ENCODE measurements at places on chromosomes 12 and 14.

- DNase-seq: no peak
Measured at GRCh38 chr12:12859690-12860089, 31.7 kb upstream of the GPRC5A start.

DNA sequence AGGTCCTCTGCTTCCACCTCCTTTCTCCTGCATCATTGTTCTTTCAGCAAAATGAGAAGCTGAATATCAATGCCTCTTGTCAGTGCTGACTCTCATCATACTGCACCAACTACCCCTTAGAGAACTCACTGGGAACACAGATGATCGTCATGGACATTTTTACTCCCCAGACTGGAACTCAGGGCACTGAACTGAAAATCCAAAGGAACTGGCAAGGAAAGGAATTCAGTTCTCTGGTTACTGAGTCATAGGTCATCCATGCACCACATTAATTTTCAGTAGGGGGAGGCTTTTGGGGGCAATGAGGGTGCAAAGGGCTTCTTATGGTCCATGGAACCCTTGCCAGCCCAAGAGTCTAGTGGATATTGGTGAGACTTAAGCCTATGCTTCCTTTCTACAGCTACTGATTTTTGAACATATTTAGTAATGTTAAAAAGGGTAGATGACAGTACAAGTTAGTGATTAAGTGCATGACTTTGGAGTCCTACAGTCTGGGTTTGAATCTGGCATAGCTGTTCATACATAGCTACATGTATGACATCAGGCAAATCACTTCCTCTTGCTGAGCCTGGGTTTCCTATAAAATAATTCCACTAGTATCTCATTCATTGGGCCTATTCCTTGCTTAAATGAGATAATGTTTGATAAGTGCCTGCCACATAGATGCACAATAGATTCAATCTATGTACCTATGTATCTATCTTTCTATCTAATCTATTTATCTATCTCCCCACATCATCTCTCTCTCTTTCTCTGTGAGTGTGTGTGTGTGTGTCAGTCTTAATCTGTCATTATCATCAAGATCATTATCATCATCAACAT is 29.2 kb downstream of the BBS10 start:
- no peak for DNase-seq

DNA sequence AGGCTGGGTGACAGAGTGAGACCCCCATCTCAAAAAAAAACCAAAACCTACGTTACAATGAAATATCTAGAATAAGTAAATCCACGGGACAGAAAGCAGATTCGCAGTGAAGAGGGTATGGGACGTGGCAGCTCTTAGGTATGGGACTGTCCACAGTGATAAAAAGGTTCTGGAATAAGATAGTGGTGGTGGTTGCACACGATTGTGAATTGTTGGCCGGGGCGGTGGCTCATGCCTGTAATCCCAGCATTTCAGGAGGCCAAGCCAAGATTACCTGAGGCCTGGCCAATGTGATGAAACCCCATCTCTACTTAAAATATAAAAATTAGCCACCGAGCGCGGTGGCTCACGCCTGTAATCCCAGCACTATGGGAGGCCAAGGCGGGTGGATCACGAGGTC is 76.3 kb downstream of the KDM2B start:
- no peak for DNase-seq

- DNase-seq: no peak
Measured at GRCh38 chr12:96242597-96242996, 48.4 kb downstream of the ELK3 start.

DNA sequence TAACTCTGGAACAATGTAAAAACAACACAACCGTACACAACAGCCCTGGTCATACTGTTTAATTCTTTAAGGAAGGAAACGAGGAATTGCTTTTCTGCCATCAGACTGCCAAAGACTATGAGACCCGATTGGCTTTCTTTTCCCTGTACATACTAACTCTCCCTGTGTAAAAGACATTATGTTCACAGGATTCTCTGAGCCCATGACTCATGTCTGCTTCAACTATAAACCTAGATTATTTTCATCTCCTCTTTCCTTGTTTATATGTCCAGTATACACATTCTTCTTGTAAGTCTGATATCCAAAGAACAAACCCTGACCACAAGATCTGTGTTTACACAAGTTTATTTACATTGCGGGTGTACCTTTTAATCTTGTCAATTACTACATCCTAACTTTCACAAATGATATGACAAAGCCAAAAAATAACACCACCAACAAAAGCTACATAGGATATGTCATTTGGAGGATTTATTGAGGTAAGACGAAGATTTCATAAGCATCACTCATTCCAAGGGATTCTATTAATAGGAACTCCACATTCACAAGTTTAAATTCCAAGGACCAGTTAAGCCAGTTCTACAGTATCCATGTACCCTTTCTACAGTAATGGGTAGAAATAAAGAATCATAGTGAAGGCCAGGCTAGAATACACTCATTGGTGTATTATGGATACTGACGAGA is 67.3 kb downstream of the STXBP6 start:
- DNase-seq: no peak

- no peak for DNase-seq
Measured at GRCh38 chr14:75200451-75200850, 24.0 kb upstream of the TMED10 start.

DNA sequence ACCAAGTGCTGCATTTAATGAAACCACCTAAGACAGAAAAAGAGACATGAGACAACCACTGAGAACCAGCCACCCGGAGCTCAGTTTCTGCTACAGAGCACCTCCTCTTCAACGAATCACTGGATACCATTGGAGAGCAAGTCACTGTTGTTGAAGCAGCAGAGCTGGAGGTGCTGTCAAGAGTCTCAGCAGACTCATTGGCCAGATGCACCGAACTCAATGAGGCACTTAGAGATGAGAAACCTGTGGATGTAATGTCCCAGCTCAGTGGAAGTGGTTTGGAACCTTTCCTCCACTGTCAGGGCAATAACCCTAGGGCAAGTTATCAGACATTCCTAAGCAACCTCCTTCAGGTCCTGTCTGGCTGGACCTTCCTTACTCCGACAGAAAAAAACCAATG is 13.1 kb downstream of the NPC2 start:
- no peak for DNase-seq

Measured in neural progenitor cell (in vitro differentiated cells).